ENCODE measurements at places on chromosomes 13 and 19.
A peak's percentile ranks its signal among the peaks of the same experiment; 100 is the strongest.

DNA sequence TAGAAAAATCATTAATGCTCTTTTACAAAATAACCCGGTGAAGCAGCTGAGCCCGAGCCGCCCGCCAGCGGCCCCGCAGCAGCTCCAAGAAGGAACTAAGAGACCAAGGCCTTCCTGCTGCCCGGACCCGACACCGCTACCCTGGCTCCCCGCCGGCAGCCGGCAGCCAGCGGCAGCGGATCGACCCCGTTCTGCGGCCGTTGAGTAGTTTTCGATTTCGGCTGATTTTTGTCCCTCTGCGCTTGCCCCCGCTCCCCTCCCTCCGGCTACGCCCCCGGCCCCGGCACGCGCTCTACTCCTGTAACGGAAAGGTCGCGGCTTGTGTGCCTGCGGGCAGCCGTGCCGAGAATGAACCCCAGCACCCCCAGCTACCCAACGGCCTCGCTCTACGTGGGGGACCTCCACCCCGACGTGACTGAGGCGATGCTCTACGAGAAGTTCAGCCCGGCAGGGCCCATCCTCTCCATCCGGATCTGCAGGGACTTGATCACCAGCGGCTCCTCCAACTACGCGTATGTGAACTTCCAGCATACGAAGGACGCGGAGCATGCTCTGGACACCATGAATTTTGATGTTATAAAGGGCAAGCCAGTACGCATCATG, at the start of gene PABPC3:
PABPC3 (plus strand) TSS at position 286 of the 603 bp plus-strand sequence; CDS start at position 349, 63 bp downstream.
- no peak for DNase-seq

GRCh38 chr13:113559061-113559460, 25.5 kb upstream of the TFDP1 start:
- DNase-seq = no peak

GRCh38 chr19:47095476-47096099, 18.0 kb downstream of the ZC3H4 start:
- no peak for DNase-seq

DNA sequence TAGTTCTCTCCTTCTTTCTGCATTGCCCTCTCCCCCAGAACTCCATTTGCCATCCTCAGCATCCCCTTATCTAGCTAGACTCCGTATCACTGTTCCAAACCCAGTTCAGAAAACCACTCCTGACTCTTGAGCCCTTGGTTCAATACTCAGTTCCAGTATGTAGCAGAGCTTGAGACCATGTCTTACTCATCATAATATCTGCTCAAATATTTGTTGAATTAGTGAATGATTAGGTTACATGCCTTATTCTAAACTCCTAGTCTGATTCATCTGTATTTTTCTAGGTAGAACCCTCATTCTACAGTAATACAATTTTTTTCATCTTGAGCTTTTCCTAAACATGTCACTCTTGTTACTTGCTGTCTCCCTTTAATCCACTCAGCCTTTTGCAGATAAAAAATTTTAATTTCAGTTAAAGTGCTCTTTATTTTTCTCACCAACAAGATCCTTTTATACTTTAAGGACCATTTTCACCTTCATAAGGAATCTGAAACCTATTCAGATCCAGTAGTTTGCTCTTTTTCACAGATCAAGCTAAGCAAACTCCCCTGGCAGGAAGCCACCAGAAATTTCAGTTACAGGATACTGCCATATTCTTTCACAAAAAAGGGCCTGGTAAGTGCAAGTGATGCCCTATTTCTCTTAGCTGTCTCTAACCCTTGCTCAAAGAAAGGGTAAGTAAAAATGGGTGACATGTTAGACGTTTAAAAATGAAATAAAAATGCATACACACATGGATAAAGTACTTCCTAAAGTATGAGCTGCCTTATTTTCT, 23.1 kb upstream of the INTS6 start:
- DNase-seq = no peak

GRCh38 chr13:45691667-45692066, 10.5 kb upstream of the CBY2 start:
- no peak for DNase-seq

DNA sequence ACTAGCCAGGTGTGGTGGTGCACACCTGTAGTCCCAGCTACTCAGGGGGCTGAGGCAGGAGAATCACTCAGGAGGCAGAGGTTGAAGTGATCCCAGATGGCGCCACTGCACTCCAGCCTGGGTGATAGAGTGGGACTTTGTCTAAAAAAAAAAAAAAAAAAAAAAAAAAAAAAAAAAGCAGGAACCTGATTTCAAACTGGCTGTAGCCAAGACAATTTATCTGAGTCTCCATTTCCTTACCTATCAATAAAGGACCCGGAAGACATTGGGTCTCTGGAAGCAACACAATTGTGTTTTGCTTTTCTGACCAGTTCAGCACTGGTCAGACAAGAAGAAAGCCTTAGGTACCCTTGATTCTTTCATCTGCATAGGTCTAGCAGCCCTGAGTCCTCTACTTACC, 491.0 kb downstream of the TBC1D4 start:
- no peak for DNase-seq

DNA sequence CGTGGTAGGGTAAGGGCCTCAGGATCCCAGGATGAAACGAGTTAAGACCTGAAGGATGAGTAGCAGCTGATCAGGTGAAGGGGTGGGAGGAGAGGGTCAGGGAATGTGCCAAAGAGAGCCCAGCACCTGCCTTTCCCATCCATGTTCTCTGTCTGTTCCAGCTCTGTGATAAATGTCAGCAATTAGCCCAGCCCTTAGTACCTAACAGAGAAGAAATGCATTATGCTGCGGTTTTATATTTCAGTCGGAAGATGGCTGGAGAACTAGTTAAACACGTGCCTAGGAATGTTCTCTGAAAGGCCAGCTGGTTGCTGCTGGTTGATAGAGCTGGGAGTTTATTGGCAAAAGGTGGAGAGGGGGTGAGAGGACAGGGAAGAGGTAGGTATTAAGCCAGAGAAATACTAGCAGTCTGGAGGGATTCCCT, 268.2 kb downstream of the SHISA2 start:
- no peak for DNase-seq

DNA sequence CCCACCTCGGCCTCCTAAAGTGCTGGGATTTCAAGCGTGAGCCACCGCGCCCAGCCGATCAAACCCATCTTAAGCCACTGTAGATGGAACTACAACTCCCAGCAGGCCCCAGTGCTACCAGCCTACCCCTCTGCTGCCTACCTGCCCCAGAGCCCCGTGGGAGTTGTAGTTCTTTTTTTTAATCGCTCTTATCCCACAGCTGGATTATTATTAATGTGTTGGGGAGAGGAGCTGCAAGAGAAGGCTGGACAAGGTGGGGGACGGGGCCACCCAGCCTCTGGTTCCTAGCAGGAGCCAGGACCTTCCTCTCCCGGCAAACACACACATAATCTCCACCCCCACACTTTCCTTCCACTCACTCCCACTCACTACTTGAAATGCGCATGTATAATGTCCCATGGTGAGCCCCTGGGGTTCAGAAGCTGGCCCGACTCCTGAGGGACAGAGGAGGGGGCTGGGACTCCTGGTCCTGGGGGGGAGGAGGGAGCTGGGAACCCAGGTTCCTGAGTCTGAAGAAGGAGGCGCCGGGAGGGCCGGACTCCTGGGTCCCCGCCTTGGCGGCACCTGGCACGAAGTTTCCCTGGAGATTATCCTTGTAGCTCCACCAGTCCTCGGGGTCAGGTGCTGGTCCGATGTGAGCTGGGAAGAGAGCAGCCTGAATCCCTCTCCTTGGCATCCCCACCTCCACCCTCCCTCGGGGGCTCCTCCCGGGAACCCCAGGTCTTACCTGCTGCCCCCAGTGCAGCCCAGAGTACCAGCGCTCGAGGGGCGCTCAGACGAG, 958 bp downstream of the CA11 start:
- DNase-seq = peak; percentile 37

- no peak for DNase-seq
These were observed 844 bp upstream of the RFX1 start for GRCh38 chr19:14006766-14007562.

- DNase-seq = no peak
These were observed 9.5 kb downstream of the SERPINE3 start for GRCh38 chr13:51349016-51349415.

DNA sequence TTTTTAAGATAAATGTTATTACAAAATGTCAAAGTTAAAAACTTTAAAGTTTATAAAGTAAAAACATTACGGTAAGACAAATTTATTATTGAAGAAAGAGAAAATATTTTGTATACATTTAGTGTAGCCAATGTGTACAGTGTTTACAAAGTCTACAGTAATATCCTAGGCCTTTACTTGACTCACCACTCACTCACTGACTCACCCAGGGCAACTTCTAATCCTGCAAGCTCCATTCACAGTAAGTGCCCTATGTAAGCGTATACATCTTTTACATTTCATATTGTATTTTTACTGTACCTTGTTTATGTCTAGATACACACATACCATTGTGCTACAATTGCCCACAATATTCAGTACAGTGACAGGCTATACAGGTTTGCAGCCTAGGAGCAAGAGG, 448.2 kb downstream of the KCTD12 start:
- DNase-seq = no peak

DNA sequence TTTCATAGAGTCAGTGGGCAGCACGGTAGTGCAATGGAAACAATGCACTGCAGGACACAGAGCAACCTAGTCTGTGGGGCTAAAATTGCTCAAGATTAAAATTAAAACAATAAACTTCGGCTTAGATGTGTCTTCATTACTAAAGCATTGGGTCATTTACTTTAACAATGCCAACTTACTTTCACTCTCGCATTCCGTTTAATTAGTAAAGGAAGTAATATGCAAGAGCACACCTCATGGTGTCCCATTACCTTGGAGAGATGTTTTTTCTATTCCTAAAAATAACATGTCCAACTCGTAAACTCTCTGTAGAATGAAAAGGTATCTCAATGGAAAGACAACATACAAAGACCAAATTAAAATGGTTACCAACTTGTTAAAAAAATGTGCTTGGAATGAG, 738.4 kb downstream of the PCDH17 start:
- no peak for DNase-seq

DNA sequence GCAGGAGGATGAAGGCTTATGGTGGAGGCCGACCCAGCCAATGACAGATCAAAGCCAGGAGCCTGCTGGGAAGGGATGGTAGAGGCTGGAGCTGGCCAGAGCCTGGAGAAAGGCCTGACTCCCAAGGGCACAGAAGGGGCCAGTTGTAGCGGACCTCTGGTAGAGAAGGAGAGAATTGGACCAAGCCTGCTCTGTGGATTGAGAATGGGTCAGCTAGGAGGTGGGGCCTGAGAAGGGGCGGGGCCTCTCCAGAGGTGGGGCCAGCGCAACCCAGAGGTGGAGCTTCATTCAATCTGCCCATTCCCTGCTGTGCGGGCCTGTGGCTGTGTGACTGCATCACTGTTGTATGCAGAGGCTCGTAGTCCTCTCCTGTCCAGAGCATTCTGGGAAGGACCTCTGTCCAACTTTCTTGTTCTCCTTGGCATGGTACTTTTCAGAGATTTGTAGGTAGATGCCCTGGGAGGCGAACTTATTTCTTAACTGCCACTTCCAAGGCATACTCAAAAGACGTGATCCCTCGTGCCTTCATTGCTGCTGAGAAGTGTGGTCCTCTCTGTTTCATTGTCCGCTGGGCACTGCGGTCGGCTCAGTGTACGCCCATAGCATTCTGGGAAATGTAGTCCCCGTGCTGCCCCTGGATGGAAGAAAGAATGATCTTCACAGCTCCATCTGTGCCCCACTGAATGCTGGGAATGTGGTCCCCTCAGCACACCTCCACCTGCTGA, 6.7 kb downstream of the GRIN2D start:
- DNase-seq = no peak

- DNase-seq = no peak
These were observed 3.5 kb downstream of the FXYD3 start for GRCh38 chr19:35119091-35119490.

- no peak for DNase-seq
These were observed 66.3 kb downstream of the TBC1D4 start for GRCh38 chr13:75415694-75416093.

- no peak for DNase-seq
These were observed 43.1 kb downstream of the LHFPL6 start for GRCh38 chr13:39559847-39560246.

- no peak for DNase-seq
These were observed 87.6 kb downstream of the CYSLTR2 start for GRCh38 chr13:48741377-48741776.

- no peak for DNase-seq
These were observed 574 bp downstream of the VMAC start for GRCh38 chr19:5905114-5905778.

DNA sequence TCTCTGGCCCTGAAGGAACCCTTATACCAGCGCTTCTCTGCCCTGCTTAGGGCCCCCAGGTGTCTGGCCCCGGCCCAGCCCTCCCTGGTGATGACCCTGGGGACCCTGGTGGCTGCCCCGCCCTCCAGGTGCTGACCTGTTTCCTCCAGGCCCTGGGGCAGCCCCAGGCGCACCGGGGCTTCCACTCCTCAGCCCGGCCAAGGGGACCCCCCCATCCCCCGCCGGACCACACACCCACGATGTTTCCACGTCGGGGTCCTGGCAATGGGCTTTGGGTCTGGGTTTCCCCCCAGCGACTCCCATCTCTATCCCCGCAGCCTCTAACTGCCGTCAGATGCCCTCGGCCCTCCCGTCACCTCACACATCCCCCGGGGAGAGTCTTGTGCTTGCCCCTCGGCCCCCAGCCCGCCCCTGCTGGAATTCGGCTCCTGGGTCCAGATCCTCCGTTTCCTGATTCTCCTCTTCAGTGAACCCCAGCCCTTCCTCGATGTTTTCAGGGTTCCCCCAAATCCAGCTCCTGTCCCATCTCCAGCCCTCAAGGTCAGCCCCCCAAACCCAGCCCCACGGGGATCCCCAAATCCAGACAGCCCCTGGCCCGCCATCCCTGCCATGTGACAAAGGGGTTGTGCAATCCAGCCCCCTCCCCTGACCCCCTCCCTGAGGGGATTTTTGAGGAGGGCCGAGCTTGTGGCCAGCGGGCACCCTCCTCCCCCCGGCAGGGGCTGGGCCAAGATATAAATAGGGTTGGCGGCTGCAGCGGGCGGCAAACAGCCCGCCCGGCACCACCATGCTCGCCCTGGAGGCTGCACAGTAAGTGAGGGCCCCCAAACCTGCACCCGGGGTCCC, at the start of gene SPIB:
SPIB (plus strand) TSS at position 763 of the 846 bp plus-strand sequence; CDS start at position 788, 25 bp downstream.
- DNase-seq = no peak

- DNase-seq = no peak
These were observed 23.2 kb downstream of the CABP5 start for GRCh38 chr19:48020686-48021085.

- no peak for DNase-seq
These were observed 29.3 kb downstream of the MZT1 start for GRCh38 chr13:72698164-72698563.

DNA sequence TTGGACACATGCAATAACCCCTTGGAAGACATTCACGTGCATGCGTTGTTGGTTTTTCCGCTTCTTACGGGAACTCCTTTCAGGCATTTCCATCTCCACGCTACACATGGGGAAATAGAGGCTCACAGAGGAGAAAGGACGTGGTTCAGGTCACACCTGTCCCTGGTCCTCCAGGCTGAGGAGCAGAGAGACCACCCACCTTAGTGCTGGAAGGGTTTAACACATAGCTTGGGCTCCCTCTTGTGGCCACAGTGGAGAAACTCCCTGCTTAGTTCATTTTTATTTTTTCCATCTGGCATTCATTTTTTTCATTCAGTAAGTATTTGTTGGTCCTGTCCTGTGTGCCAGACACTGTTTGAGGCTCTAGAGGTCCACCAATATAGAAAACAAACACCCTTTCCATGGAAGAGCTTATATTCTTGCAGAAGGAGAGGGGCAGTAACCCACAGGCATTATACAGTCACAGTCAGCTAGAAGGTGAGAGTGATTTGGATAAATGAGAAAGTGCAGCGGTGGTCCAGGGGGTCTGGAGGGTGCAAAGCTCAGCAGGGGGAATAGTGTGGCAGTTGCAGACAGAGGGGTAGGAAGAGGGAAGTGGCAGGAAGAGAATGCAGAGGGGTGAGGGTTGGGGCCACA, 24.2 kb upstream of the TTYH1 start:
- DNase-seq = peak; percentile 45

Data from activated T-helper 1 cell treated with anti-CD3 and anti-CD28 coated beads, Interleukin-2, amount 50 U/mL, for 16 hours (primary cell).